ENCODE measurements at places on chromosomes 1 and 21.

GRCh38 chr1:99726407-99726806 is 40.0 kb downstream of the FRRS1 start:
- no peak for DNase-seq

- DNase-seq = no peak
Measured at GRCh38 chr1:169395955-169396354, 28.0 kb downstream of the BLZF1 start.

GRCh38 chr1:154466921-154467417 is 35.0 kb upstream of the TDRD10 start:
- peak; percentile 83 for DNase-seq

GRCh38 chr1:166950156-166950555 is 25.2 kb downstream of the ILDR2 start:
- DNase-seq = no peak

DNA sequence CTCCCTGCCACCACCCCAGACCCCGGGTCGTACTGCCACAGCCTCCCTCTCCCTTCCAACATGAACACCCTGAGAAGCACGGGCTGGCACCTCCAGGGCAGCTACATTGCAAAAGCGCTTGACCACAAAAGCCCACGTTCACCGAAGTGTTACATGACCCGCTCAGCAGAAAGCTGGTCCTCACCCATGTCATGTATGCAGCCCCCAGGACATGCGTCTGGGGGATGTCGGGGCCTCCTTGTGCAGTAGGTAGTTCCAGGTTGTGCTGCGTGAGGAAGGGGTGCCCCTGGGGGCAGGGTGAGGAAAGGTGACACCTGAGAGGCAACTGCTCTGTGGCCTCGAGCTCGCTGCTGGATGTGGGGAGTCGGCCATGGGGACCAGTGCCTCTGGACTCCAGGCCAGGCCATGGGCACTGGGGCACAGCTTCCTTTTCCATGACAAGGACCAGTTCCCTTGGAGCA is 102.0 kb upstream of the C1orf174 start:
- no peak for DNase-seq

- no peak for DNase-seq
Measured at GRCh38 chr1:63119575-63120155, 202.7 kb upstream of the FOXD3 start.

- no peak for DNase-seq
Measured at GRCh38 chr1:214473387-214473786, 78.0 kb downstream of the PTPN14 start.

GRCh38 chr1:229004066-229004833 is 266.7 kb upstream of the RAB4A start:
- DNase-seq = no peak

DNA sequence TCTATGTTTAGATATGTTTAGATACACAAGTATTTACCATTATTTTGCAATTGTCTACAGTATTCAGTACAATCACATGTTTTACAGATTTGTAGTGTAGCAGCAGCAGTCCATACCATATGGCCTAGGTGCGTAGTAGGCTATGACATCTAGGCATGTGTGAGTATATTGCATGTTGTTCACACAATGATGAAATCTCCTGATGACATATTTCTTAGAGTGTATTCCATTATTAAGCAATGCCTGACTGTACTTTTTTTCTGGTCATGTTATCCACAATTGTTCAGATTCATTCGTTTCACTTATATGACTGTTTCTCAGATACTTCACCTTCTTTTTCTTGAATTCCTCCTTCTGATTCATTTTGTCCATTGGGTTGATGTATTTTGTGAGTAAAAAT is 9.9 kb upstream of the BACE2 start:
- peak; percentile 22 for DNase-seq

GRCh38 chr1:205920861-205921569 is 22.2 kb downstream of the SLC26A9 start:
- DNase-seq = no peak

DNA sequence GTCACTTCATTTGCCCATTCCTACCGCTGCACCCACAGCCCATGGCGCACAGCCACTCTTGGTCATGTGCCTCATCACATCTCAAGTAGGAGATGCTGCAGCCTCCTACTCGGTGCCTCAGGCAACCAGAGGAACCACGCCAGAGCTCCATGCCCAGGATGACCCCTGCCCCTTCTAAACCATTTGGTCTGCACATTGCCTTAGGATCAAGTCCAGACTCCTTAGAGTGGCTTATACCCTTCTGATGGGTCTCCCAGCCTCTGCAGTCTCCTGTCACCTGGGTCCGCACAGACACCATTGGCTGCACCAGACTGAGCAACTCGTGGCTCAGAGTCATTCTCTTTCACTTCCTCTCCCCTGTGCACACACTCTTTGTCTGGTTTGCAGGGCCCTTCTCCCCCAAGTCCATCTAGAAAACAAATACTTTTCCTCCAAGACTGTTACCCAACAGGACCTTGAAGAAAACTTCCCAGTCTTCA is 2.2 kb upstream of the ADORA3 start:
- DNase-seq = peak; percentile 76

GRCh38 chr1:228216371-228217320 is 8.8 kb downstream of the OBSCN start:
- DNase-seq = no peak

- DNase-seq = no peak
Measured at GRCh38 chr21:25402134-25402961, 204.9 kb downstream of the MRPL39 start.

DNA sequence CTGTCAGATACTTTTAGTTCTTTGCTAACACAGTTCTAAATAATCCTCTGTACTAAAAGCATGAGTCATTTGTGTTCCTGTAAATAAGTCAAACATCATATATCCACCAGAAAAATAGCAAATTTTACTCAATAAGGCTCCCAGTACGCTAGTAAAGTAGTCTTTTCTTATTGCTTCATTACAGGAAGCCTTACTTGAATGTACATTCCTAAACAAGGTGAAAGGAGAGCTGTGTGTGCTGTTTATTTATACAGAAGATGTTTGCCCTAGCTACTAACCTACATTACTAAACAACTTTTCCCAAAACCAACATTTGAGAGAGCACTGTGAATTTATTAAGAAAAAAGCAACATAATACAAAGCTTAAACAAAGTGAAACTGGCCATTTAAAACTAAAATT is 52.0 kb downstream of the ZNHIT6 start:
- DNase-seq = no peak

GRCh38 chr1:234144901-234145300 is 228.4 kb upstream of the COA6 start:
- no peak for DNase-seq

DNA sequence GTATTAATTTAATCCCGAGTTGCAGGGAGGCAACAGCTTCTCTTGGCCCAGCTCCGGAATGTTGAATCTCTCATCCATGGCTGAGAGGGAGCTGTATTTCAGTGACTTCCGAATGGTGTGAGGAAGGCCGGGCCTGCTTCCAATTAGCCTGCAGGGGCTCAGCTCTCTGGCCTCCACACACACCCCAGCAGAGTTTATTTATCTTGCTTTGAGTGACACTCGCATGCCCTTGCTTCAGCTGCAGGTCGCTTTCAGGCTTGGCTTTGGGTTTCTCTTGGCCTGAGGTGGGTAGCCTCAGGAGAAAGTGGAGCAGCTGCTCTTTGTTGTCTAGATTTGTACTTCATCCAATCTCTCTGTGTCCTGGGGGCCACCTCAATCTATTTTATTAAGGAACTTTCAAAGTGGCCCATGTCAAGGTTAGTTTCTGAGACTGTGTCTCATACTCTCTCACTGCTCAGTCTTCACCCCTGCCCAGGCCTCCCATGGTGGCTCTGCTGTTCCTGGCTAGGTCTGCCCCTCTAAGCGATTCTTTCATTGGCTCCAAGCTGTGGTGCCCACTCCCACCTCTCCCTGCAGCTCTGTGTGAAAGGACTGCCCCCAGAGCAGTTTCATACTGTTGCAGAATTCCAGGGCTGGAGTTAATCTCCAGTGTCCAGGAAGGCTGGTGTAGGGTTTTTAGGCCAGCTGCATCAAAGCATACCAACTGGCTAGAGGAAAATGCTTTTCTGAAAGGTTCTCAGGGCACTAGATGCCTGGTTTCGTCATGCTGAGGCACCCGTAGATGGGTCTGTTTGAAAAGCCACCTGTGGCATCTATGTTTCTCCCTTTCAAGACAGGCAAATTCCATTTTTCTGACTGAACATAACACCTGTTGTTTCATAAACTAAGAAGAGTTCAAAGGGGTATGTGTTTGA is 153.5 kb downstream of the PLXNA2 start:
- DNase-seq = no peak

GRCh38 chr21:34878940-34879339 is 170.2 kb downstream of the RUNX1 start:
- DNase-seq = no peak

Measured in suppressor macrophage treated with lipopolysaccharide for 4 hours (primary cell).